Effector memory CD4-positive, alpha-beta T cell (primary cell): ENCODE measurements at places on chromosomes 5 and 9.

GRCh38 chr5:109917966-109918365 lies 228.2 kb downstream of the MAN2A1 start:
- no peak for DNase-seq

DNA sequence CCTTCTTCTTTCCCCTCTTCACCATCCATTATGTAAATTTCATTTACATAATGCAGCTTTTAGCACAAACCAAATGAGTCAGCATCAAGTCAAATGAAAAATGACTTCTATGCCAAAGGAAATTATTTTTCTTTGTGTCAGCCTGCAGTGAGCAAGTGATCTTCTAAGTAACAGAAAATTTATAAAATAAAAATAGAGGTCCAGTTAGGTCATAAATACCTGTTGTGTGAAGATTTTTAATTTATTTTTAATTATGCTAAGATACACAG lies 16.7 kb upstream of the THG1L start:
- DNase-seq = no peak

GRCh38 chr5:2900360-2900759 lies 148.9 kb upstream of the IRX2 start:
- DNase-seq = no peak

- DNase-seq = no peak
Measured at GRCh38 chr9:11194246-11194645, 581.4 kb upstream of the PTPRD start.

- DNase-seq = no peak
Measured at GRCh38 chr5:106374956-106375355, 1295.8 kb downstream of the EFNA5 start.

DNA sequence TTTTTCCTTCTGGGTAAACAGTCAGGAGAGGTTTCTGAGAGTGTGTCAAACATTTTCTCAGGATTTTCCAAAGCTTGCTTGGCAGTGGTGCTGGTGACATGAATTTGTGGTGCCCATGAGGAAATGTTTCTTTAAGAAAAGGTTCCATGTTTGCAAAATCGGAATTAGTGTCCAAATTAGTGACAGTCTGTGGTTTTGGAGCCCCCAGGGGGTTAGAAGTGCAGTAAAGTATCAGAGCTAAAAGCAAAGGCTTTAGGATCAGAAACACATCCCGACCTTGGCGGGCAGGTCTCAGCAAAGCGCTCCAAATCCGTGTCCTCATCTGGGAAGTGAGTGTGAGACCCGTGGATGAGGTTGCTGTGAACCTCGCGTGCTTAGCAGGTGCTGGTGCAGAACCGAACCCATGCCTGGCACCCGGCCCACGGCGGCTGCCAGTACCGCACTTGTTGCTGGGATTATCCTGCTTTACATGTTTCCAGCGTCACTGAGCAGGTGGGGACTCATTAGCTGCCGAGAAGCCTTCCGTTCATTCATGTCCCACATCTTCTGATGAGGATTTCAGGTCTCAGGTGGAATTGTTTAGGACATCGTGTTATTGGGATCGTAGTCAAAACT lies 70.8 kb upstream of the COL5A1 start:
- no peak for DNase-seq

- no peak for DNase-seq
Measured at GRCh38 chr9:84738353-84738752, 68.8 kb downstream of the NTRK2 start.

DNA sequence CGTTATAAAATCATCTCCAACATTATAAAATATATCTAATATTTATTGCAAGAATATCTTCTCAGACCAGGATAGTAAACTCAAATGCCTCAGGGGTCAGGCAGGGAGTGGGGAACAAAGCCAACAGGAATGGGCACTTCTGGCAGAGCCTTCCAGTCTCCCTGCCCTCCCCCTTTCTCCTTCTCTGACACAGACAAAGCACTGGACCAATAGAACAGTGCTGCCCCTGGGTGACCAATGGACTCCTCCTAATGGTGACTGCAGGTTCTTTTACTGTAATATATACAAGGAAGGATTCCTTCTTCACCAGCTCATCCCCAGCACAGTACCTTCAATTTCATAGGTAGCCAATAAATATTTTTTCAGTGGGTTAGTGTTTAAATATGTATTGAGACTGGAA lies 31.1 kb upstream of the MAMDC2 start:
- no peak for DNase-seq

DNA sequence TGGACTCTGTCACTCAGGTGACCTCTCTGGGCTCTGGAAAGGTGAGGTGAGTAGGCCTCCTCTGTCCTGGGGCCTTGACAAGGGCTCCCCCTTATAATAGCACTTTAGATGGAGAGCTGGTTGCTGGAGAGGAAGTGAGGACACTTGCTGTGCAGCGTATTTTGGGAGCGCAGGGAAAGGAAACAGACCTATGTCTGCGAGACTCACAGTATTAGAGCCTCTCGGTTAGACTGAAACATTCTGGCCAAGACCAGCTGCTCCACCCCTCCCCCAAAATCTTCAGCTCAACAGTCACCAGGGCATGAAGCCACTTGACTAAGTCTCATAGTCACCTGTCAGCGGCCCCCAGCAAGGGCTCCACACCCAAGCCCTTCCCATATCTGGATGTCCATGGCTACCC lies 213.6 kb downstream of the AGTPBP1 start:
- DNase-seq = no peak

GRCh38 chr9:101366038-101366756 lies 18.6 kb downstream of the BAAT start:
- DNase-seq = no peak

- no peak for DNase-seq
Measured at GRCh38 chr5:1006656-1007071, 1.9 kb upstream of the NKD2 start.

DNA sequence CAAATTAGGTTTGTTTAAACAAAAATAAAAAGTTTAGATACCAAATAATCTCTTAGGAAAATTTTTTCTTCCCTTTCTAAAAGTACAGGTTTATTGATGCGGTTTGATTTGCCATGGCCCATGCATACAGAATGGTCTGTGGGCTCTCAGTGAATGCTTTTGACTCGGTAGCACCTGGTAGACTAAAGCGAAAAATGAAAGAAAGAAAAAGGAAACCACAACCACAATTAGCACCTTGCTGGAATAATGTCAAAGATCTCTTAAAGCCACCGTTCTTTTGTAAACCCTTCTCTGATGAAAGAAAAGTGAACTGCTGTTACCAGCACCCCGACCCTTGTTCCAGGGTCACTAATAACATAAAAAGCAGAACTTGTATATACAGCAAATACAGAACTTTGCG lies 157.9 kb downstream of the NFIB start:
- no peak for DNase-seq

GRCh38 chr9:7088611-7089010 lies 330.8 kb downstream of the KDM4C start:
- DNase-seq = no peak

GRCh38 chr5:73957397-73958001 lies 331.5 kb downstream of the ARHGEF28 start:
- no peak for DNase-seq

DNA sequence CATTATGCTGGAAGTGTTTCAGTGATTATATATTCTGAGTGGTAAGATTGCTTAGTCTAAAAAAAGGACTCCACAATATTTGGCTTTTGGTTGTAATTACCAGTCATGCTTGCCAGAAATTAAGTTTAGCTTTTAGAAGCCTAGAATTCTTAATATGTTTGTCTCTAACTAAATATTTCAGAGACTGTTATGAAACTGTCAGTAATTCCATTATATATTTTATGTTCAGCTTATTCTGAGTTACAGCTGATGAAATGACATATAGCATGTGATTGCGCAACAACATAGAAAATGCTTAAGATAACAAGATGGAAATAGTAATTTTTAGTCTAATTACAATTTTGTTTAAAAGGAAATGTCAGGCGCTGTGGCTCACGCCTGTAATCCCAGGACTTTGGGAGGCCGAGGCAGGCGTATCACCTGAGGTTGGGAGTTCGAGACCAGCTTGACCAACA lies 44.2 kb downstream of the KIAA1958 start:
- DNase-seq = no peak

DNA sequence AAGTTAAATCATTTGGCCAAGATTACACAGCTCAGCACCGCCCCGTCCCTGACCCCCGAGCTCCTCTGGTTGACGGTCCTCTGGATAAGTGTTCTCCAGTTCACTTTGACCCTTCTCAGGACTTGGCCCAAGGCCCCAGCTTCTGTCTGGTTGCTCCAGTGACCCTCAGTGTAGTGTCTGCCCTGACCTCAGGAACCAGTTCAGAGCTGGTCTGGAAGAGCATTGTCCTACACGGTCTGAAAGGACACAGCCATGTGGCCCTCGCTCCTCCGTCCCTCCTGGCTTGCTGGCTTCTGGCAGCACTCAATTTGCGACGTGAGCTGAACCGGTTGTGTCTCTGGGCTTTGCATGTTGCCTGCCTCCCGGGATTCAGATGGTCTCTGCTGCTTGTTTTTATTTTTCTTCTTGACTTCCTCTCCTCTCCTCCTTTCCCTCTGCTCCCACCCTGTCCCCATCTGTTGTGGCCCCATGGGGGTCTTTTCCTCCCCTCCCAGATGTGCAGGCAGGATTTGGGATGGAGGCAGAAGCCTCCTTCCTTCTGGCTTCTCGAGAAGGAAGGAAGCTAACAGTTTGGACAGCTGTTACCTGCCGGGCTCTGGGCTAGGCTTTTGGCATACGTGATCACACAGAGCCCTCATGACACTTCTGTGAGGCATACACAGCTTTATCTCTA lies 72.0 kb downstream of the PPARGC1B start:
- no peak for DNase-seq

DNA sequence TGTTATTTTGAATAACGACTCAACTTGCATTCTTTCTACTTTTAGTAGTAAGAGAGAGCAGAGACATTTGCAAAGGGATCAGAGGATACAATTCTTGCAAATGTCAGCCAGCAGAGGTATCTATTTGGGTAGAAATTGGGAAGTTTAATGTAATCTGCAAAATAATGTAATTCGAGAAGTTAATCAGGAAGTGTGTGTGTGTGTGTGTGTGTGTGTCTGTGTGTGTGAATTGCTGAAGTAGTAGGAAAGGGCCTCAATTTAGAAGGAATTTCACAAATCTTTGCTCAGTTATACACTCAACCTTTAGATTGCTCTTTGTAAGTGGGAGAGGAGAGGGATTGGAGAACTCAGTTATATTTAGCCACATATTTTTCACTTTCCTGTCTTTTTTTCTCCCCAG lies 11.0 kb upstream of the IFNA1 start:
- DNase-seq = no peak

- no peak for DNase-seq
Measured at GRCh38 chr9:110536822-110537221, 42.7 kb downstream of the SVEP1 start.

- no peak for DNase-seq
Measured at GRCh38 chr9:138013836-138014562, 136.4 kb downstream of the CACNA1B start.

DNA sequence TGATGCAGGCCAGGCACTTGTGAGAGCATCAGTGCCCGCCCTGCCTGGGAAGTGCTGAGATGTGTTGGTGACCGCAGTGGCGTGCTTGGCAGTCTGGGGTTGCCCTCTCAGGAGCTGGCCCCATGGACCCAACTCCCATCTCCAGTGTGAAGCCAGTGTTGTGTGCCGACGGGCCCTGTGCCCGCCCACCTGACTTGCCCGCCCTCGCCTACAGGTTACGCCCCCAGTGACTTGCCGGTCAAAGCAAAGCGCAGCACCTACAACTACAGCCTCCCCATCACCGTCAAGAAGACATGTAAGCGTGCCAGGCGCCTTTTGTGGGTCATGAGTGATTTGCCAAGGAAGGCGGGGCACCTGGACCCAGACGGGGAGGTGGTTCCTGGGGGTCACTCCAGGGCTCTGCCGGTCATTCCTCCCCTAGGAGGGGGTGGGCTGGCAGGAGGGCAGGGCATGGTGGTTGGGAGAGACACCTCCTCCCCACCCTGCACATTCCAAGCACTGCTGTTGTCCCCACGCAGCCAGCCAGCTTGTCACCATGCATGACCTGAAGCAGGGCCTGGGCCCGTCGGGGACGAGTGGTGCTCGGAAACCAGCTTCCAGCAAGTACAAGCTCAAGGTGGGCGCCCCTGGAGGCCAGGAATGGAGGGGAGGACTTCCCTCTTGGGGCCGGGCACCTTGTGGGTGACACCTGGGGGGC lies 7.4 kb upstream of the CEL start:
- DNase-seq = no peak

GRCh38 chr9:136975644-136976043 lies 1.7 kb upstream of the PTGDS start:
- peak; percentile 23 for DNase-seq

GRCh38 chr9:126208216-126208758 lies 118.3 kb upstream of the MVB12B start:
- no peak for DNase-seq

DNA sequence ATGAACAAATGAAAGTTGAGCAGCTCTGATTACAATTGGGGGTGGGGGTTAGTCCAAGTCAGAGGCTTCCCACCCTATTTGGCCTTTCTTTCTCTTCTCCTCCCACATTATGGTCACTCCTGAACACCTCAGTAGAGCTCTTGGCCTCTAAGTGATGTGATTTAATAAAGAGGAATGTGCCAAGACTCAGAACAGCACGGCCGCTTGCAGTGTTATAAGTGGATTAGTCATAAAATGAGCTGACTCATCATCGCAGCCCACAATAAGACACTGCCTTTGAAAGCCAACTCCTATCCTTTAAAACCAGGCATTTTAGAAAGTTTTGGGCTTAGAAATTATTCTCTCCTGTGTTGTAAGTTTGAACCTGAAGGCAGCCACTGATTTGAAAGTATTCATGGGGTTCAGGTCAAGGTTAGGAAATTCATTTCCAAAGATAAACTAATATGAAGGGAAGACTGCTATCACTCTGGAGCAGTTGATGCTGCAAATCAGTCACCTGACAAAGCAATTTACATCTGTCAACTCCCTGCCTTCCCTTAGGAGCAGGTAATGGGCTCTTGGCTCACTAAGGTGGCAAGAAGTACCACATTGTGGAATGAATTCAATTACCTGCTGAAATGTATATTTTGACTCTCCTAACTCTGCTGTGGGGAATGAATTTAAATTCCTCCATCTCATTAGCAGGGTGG lies 283.6 kb upstream of the NMUR2 start:
- DNase-seq = no peak

- DNase-seq = no peak
Measured at GRCh38 chr9:17723656-17724055, 144.8 kb downstream of the SH3GL2 start.

GRCh38 chr9:90504486-90504885 lies 138.1 kb downstream of the DIRAS2 start:
- DNase-seq = no peak

- no peak for DNase-seq
Measured at GRCh38 chr5:82397741-82398320, 119.7 kb upstream of the RPS23 start.

DNA sequence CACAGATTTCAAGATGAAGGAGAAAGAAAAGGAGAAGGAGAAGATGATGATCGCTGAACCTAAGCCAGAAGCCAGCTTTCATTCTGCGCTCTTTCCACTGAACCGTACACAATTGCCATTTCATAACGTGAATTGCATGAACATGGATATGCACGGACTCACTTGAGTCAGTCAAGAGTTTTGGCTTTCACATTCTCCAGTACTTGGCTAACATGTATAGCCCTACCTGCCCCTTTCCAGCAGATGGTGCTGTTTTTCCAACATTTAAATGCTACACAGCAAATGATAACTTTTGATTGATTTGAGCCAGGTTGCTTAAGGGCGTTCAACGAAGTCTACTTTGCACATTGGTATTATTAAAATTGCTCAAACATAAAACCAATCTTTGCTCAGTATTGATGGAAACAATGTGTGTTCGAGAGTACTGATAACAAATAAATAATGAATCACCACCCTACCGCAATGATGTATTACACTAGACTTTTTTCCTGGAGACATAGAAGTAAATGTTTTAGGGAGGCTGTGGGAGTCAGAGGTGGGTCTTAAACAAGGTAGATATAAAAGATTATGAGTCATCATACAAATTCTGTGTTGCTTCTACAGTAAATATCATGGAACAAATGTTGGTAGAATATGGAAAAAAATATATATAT lies 196.4 kb downstream of the TRPM3 start:
- DNase-seq = no peak

GRCh38 chr5:108730617-108731340 lies 16.9 kb upstream of the FER start:
- DNase-seq = no peak
